Lung (tissue), 17 donors: ENCODE measurements at places on chromosomes 13 and 19.

GRCh38 chr19:14088634-14089411 lies 1.7 kb downstream of the SAMD1 start:
- DNase-seq: no peak

DNA sequence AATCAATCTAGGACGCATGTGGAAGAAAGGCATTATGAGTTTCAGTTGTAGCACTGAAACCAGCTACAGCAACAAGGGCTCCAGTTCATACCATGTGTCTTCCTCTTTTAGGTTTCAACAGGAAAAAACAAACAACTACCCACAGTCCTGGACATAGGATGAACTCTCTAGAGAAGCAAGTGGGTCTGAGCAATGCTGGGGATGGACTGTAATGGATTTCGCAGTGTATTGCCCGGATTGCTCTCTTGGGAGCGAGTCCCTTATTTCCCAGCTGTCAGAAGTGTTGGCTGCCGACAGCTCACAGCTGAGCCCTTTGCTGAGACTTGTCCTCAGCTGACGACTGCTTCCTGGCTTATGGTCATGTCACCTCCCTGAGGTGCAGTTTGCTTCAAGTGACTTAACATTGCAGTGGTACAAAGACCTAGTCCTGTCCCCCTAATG lies 12.1 kb upstream of the MYCBP2 start:
- DNase-seq: no peak

DNA sequence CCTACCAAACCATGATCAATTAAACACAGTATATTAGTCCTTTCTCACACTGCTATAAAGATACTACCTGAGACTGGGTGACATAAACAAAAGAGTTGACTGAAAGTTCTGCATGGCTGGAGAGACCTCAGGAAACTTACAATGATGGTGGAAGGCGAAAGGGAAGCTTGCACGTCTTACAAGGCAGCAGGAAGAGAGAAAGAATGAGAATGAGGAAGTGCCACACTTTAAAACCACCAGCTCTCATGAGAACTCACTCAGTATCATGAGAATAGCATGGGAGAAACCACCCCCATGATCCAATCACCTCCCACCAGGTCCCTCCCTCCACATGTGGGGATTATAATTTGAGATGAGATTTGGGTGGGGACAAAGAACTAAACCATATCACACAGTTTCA lies 324.9 kb upstream of the ZNF507 start:
- DNase-seq: no peak

DNA sequence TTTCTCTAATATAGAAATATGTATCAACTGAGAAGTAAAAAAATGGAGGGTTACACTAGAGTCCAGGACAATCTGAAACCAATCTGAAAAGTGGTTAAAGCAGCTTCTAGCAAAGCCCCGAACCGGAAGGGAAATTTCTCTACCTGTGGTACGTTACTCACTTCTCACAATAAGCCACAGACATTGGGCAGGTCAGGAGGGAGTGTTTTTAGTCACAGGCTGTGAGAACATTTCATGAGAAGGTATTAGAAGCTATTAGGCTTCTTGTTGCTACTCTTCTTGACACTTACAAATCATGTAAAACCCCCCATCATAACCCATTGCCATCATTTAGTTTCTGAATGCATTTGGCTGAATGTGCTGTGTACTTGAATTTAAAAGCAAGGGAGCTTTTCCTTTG lies 120.9 kb downstream of the NUFIP1 start:
- DNase-seq: no peak

- DNase-seq: no peak
Observed at GRCh38 chr19:52600639-52601024, 30.5 kb downstream of the ZNF701 start.

DNA sequence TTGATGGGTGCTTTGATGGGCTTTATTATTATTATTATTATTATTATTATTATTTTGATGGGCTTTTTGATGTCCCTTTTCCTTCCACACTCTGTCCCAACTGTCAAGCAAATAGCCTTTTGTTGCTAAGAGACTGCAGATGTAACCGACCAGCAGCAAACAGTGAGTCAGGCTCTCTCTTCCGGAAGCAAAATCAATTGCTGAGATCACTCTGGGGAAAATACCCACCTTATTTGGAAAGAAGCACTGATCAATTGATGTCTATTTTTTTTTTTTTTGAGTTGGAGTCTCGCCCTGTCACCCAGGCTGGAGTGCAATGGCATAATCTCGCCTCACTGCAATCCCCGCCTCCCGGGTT lies 2.9 kb downstream of the LDLR start:
- peak; percentile 53 for DNase-seq

DNA sequence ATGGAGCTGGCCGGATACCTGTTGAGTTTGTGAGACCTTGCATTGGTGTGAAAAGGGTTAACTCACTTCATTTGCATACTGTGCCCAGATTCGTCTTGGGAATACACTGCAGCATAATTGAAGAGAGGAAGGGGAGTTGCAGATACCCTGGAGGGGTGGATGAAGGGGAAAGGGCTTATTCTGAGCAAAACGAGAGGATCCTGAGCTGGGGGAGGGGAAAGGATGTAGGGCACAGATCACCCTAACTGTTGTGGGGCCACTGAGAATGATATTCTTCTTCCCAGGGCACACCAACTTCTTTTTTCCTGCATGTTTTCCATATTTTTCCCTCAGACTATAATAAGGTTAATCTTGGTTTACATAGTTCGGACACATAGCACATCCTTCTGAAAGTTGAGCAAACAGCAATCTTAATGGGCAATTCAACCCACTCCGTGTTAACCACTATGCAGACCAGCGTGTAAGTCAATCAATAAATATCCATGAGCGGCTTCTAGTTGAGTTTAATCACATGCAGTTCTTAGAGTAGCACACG lies 11.7 kb upstream of the PTPRS start:
- no peak for DNase-seq

GRCh38 chr19:20315543-20315942 lies 148.5 kb downstream of the ZNF486 start:
- DNase-seq: no peak

- no peak for DNase-seq
Observed at GRCh38 chr19:35623327-35624010, 5.4 kb upstream of the RBM42 start.

DNA sequence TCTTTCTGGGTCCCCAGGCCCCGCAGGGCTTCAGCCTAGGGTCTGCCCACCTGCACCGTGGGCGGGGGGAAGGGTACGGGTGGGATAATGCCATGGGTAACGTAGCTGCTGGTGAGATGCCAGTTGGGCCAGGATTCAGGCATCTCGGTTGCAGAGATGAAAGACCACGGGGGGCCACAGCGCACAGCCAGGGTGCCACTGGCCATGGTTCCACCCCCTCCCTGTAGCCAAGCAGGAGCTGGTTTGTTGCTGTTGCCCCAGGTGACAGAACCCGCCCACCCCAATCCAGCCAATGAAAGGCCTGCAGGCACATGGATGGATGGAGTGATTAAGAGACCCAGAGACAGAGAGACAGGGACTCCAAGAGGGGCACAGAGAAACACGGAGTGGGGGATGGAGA lies 1.0 kb upstream of the CGB7 start:
- peak; percentile 21 for DNase-seq

DNA sequence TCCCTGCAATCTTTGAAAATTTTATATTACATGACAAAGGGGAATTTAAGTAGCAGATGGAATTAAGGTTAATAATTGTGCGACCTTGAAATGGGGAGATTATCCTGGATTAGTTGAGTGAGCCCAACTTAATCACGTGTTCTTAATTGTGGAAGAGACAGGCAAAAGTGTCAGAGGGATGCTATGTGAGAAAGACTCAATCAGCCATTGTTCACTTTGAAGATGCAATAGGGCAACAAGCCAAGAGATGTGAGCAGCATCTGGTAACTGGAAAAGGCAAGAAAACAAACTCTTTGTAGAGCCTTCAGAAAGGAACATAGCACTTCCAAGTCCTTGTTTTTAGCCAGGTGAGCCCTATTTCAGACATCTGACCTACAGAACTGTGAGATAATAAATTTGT lies 247.7 kb downstream of the SLITRK1 start:
- DNase-seq: no peak

DNA sequence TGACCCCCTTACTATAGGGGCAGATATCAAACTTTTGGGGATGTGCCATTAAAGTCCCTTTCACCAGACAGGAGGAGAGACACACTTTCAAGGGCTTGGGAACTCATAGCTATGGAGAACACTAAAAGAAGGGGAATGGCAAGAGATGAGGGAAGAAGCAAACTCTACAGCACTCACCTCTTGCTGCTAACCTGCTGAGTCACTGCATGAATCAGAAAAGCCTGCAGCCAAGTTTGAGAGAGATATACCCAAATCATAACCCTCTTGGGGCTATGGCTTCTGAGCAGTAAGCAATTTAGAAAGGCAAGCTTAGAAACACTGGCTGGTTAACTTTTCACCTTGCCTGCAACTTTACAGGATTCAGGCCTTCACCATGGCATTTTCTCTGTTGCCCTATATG lies 1028.0 kb downstream of the UQCRFS1 start:
- no peak for DNase-seq

DNA sequence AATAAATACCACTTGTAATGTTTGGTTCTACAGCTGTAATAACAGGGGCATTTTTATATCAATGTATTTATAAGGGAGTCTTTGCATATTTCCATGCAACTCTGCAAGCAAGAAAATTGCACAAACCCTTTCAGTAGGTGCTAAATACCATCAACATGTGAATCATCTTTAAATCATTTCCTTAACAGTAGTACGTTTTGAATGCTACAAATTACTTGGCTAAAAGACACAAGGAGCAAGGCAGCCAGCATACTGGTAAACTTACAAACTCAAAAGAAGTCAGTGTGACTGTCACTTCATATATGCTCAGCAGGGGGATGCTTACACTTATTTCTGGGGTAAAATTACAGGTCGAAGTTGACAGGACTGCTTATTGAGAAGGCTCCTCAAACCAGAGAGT lies 402.4 kb downstream of the EFNB2 start:
- no peak for DNase-seq

DNA sequence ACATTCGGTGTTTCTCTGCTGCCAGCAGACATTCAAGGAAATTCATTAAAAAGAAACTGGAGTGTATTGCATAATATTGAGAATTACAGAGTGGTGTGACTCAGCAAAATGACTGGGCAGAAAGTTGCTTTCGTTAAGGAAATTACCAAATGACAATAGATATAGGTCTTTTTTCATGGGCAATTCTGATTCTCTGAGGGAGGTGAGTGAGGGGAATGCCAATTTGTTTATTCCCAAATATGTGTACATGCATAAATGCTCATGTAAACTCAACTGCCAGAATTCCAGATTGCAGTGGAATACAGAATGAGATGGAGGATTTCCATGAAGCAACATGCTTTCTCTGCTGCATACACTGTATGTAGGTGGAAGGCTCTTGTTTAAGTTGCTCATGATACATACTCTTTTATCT lies 1730.1 kb downstream of the SLITRK5 start:
- peak; percentile 83 for DNase-seq

- DNase-seq: no peak
Observed at GRCh38 chr19:55077106-55077505, 1.4 kb downstream of the EPS8L1 start.

GRCh38 chr19:2051773-2052704 lies 995 bp upstream of the MKNK2 start:
- peak; percentile 76 for DNase-seq

GRCh38 chr13:108267347-108267746 lies 2.2 kb upstream of the TNFSF13B start:
- DNase-seq: no peak
